Stimulated activated effector memory CD8-positive, alpha-beta T cell treated with anti-CD3 and anti-CD28 coated beads, Interleukin-12 subunit alpha, Interleukin-12 subunit beta, amount 100 ng/mL, for 72 hours (primary cell): ENCODE measurements at places on chromosomes 2 and 18.

DNA sequence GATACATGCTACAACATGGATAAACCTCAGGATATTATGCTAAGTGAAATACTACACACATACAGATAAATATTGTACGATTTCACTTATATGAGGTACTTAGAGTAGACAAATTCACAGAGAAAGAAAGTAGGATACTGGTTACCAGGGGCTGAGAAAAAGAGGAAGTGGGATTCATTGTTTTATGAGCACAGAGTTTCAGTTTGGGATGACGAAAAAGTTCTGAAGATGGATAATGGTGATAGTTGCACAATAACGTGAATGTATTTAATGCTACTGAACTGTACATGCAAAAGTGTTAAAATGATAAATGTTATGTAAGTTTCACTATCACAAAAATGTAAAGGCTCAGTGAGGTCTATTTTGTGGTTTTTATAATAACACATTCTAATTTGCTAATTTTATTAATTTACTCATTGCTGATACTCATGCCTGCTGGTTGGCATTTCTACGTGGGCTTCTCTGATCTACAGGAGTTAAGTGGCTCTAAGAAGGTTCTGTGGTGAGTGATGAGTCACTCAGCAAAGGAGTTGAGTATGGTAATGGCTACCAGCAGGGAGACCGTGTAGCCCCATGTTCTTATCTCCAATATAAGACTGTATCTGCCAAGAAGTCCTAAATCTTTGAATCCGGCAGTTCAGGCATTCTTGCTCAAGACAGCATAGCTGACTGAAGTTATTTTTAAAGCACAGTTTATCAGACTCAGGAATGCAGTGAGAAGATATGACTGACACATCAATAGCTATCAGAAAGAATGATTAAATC, 41.1 kb downstream of the UPP2 start:
- no peak for DNase-seq

GRCh38 chr18:32542221-32542798, 71.6 kb upstream of the GAREM1 start:
- DNase-seq, result no peak

- no peak for DNase-seq
These were observed 97.6 kb upstream of the SEC11C start for GRCh38 chr18:59041819-59042815.

- DNase-seq, result no peak
These were observed 18.9 kb downstream of the PIK3C3 start for GRCh38 chr18:41973983-41974382.

DNA sequence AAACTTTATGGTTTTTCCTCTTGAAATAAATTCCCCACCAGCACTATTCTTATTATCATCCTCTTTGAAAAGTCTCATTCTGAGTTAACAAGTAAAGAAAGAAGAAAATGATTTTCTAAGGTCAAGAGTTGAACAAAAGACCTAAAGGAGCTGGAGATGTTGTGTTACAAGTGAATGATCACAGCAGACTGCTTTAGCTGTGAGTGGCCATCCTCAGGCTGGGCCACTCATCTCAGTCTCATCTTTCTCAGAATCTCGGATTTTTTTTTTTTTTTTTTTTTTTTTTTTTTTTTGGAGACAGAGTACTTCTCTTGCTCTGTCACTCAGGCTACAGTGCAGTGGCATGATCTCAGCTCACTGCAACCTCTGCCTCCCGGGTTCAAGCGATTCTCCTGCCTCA, 133.3 kb downstream of the CDH2 start:
- no peak for DNase-seq

DNA sequence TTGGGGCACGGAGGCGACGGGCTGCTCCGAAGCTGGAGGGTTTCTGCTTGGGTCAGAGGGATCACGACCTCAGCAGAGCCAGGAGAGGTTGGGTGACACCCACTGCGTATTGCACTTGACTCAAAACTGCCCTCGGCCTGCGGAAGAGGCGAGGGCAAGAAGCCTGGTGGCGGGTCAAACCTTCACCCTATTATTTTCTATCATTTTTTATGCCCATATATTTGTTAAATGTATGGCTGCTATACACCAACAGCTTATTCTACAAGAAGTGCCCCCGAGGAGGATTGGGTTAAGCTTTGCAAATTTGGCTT, 12.6 kb upstream of the SATB2 start:
- DNase-seq, result no peak

- no peak for DNase-seq
These were observed 59.6 kb upstream of the EMILIN2 start for GRCh38 chr18:2787225-2787624.

DNA sequence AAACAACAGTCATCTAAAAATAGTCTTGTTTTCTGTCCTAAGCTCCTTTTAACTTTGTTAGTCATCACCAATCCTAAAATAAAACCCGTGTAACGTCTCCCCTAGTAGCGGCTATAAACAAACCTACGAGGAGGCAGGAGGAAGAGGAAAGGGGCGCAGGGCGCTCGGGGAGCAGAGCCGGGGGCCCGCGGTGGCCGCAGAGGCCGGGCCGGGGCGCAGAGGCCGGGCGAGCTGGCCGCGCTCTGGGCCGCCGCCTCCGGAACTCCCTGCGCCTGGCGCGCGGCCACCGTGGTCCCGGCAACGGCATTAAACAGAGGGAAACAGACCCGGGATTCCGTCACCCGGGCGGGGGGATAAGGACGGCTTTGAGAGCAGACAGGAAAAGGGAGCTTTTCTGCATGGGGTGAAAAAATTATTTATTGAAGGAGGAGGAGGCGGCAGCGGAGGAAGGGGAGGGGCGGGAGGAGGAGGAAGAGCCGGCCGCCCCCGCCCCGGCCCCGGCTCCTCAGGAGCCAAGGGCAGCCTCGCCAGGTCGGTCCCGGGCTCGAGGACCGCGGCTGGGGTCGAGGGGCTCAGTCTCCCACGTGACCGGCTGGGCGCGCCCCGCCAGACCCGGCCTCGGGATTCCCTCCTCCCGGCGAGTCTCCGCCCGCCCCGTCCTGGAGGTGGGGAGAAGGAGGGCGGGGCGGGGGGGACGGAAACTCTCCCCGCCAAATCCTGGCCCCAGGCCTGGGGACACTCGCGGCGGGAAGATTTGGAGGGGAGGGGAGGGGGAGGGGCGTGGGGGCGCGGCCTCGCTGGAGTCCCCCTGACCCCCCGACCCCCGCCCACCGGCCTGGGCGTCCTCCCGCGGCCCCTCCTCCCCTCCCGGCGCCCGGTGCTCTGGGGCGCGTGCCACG, 1.8 kb upstream of the NFATC1 start:
- no peak for DNase-seq

GRCh38 chr2:78065366-78065765, 543.2 kb upstream of the LRRTM4 start:
- no peak for DNase-seq

- peak; percentile 8 for DNase-seq
These were observed 36.6 kb downstream of the DARS1 start for GRCh38 chr2:135948642-135949355.

GRCh38 chr2:150012986-150013385, 425.4 kb upstream of the MMADHC start:
- no peak for DNase-seq

- DNase-seq, result no peak
These were observed 420.9 kb upstream of the PKDCC start for GRCh38 chr2:41626936-41627335.

DNA sequence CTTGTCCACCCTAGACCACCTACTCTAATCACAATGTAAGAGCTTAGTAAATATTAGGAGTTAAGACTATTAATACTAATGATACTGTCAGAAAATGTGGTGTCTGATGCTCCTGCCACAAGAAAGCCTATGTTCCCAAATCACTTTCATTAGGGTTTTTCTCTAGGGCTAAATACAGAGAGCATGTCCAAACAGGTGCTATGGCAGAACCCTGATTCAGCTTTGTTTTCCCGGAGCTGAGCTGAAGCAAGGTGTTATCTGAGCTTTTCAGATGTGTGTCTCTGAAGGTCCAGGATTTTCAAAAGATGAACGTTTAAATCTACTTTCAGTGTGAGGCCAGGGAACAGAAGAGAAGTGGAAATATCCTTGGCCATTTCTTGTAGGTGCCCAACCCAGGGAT, 40.6 kb downstream of the CPO start:
- DNase-seq, result no peak

GRCh38 chr2:102289129-102289528, 22.2 kb upstream of the IL1RL1 start:
- no peak for DNase-seq

- DNase-seq, result no peak
These were observed 79.0 kb upstream of the TRIB2 start for GRCh38 chr2:12637754-12638153.

GRCh38 chr18:2907550-2908135, 60.8 kb downstream of the EMILIN2 start:
- no peak for DNase-seq

DNA sequence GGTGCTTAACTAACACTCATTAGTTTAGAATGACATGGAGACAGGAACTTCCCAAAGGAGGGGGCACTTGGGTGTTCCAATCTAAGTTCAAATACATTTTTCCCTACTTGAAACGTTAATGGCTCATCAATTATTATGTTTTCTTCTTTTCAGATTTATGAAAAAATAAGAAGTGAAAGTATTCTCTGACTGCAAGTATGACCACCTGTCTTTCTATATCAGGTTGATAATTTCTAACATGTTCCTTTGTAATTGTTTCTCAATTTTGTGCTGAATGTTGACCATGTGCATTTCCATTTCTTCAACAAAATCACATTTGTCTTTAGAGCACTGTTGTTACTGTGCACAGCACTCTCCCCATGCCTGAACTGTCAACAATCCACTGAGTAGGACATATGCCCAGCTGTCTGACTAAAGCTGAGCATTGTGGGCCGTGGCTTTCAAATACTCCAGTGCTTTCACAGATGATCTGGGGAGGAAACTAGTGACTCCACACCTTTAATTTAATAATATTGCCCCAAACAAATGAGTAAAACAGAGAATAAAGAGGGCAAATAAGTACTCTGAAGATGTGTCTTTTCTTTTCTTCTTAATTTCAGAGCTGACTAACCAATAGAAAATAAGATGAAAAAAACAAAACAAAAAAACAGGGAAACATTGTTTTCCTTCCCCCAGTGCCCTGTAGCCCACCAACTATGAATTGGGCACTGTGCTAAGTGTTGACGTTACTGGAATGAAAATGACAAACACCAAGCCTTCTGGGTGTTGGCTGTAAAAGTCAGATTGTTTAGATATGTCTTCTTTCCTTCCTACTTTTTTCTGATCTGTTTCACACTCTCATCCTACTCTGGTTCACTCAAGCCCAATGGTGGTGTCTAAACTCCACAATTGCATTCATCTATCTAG, 16.0 kb downstream of the LANCL1 start:
- no peak for DNase-seq

GRCh38 chr2:160278101-160278878, 78.2 kb upstream of the ITGB6 start:
- DNase-seq, result no peak

DNA sequence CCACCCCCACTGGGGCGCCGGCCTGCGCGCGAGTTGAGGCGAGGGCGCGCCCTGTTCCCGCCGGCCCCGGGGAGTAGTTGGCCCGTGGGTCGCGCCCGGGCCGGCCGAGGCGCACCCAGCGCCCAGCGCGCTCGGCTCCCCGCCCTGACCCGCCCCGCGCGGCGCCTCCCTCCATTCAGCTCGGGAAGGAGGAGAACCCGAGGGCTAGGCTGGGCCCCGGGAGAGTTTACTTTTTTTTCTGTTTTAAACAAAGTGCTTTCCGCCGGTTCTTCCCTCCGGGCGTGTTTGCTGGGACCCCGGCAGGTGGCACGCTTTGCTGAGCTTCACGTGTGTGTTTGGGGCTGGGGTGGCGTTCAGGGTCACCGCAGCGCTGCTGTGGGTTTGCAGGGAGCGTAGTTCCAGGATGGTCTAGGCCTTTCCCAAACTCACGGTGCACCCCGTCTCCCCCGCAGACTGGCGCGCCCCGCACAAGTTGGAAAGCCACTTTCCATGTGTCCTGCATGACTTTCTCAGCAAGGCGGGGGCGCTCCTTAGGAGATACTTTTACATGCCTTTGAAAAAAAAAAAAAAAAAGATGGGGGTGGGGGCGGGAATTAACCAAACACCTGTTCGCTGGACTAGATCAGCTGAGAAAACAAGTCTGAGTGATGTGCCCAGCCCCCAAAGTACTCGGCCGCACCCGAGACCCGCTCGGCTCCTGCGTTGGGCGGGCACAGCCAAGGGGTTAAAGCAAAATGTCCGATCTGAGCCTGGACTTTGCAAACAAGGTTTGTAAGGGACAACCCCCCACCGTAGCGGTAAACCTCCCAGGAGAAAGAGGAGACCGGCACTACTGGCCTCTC, 825 bp downstream of the ITGA6 start:
- no peak for DNase-seq
